Upper lobe of right lung (tissue), 1 donor: ENCODE measurements at places on chromosomes 3 and 15. TPM values are rescaled to one million over a fixed set of nuclear protein-coding genes. Genes with fewer than 3 reads are reported as not detected.

The TM4SF18 gene
- 13.4 TPM for total RNA-seq

The LRRC2 gene
- total RNA-seq, result 2.9 TPM

The ZNF717 gene
- 11.0 TPM for total RNA-seq

The TM4SF1 gene
- total RNA-seq, result 188 TPM

The CNTN4 gene
- 11.3 TPM for total RNA-seq

The CYP8B1 gene
- total RNA-seq, result not detected

The RTP4 gene
- 5.6 TPM for total RNA-seq

GRCh38 chr3:99319961-99320360, 318.4 kb upstream of the COL8A1 start:
- DNase-seq, result no peak

DNA sequence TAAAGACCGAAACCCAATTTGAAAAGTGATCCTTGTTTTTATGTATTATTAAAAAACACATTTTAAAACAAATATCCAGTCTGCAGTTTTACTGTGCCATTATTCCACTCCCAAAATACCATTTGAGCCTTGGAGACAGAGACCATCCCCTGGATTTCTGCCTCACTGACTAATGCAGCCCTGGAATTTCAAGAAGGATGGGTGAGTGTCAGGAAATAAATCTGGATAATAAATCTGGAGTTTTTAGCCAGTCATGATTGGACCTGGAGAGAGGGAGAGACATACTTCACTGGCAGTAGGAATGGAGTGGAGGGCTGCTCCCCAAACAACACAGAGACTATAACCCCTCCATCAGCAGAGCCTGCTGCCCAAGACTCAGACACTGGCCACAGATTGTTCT, 123.3 kb downstream of the MYLK start:
- no peak for DNase-seq

GRCh38 chr3:50205413-50206276, 574 bp downstream of the SLC38A3 start:
- DNase-seq, result no peak

- DNase-seq, result no peak
Observed at GRCh38 chr3:193780397-193780796, 187.4 kb downstream of the OPA1 start.

- no peak for DNase-seq
Observed at GRCh38 chr15:65816441-65816840, 24.3 kb upstream of the DENND4A start.

DNA sequence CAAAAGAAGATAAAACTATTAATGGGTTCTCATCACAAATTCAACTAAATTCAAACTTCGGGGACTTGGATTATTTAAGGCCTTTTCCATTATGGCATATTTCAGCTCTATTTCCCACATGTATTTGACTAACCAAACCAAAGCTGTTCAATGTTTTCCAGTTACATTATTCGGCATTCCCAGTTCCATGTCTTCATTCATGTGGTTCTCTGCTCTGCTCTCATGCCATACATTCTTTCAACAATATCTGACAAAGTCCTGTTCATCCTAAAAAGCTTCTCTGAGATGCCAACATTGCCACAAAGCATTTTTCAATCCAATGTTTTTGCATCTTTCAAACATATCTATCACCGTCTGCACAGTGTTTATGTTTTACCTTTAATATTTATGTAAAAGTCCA, 141.4 kb downstream of the GREM1 start:
- DNase-seq, result no peak

GRCh38 chr3:149016669-149017541, 25.6 kb downstream of the GYG1 start:
- no peak for DNase-seq

- DNase-seq, result no peak
Observed at GRCh38 chr3:159239059-159239458, 437.2 kb downstream of the MFSD1 start.

DNA sequence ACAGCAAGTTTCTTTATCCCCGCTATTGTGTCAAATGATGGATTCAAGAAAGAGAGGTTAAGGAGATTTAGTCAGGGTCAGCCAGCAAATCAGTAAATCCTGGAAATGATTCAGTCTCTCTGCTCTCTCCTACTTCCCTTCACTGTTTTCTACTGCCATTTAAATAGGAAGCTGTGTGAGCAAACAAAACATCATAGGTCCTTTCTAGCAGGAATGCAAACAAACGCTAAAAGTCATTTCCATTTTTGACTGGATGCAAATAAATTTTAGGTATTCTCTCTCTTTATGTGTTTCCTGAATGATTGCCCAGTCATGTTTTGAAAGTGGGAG, 299.4 kb upstream of the RORA start:
- no peak for DNase-seq

GRCh38 chr3:51391566-51392354, 675 bp downstream of the RBM15B start:
- DNase-seq, result peak; percentile 78
